ENCODE measurements at places on chromosomes 13 and 19.

- no peak for DNase-seq
Measured at GRCh38 chr19:31313291-31314030, 35.8 kb downstream of the TSHZ3 start.

DNA sequence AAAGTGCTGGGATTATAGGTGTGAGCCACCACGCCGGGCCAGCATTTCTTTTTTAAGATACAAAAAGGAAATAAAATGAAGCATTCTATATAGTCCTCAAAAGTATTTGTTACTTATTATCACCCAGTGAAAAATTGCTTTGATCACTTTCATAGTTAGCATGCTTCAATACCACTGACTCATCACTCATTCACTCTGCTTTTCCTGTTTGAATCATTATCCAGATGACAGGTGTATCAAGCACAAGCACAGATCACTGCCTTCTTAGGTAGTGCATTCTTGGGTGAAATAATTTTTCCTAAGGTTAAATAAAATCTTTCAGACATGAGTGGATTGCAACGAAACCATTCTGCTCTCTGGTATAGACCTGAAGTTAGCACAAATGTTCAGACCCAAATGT is 35.8 kb upstream of the SPART start:
- no peak for DNase-seq

DNA sequence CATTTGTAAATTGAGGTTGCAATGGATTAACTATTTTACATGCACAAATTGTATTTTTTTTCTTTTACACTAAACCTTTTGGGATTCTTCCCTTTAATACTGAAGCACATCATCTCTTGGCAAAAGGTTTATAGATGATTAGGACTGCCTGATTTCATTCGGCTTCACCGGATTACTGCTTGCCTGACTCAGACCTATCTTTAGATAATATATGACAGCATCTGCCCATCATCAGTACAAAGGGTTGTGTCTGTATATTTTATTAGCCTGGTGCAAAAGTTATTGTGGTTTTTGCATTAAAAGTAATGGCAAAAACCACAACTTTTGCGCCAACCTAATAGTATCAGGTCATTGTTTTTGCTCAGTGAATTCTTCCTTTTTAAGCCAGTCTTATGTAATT is 316.2 kb upstream of the HTR2A start:
- DNase-seq, result no peak

GRCh38 chr13:112447761-112448603 is 71.8 kb downstream of the SPACA7 start:
- no peak for DNase-seq

- no peak for DNase-seq
Measured at GRCh38 chr13:20145521-20145920, 15.3 kb downstream of the GJA3 start.

DNA sequence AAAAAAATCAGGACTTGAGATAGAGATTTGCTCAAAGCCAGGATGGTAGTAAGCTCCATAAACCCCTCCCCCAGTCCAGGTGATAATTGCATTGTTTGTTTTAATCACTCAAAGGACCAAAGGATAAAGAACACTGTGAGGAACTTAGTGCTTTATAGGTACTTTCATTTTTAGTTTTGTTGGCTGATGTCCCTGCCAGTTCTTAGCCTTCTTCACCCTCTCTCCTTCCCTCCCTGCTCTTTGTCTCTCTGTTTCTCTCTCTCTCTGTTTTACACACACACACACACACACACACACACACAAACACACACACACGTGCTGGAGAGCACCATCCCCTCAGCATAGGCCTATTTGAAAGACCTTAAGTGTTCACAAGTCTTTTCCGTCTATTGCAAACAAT is 5.2 kb downstream of the FRY start:
- DNase-seq, result no peak

GRCh38 chr13:102913914-102914313 is 68.1 kb downstream of the ERCC5 start:
- DNase-seq, result no peak

GRCh38 chr13:91904597-91904996 is 506.2 kb downstream of the GPC5 start:
- no peak for DNase-seq

- DNase-seq, result no peak
Measured at GRCh38 chr19:3098515-3099346, 4.6 kb downstream of the GNA11 start.

DNA sequence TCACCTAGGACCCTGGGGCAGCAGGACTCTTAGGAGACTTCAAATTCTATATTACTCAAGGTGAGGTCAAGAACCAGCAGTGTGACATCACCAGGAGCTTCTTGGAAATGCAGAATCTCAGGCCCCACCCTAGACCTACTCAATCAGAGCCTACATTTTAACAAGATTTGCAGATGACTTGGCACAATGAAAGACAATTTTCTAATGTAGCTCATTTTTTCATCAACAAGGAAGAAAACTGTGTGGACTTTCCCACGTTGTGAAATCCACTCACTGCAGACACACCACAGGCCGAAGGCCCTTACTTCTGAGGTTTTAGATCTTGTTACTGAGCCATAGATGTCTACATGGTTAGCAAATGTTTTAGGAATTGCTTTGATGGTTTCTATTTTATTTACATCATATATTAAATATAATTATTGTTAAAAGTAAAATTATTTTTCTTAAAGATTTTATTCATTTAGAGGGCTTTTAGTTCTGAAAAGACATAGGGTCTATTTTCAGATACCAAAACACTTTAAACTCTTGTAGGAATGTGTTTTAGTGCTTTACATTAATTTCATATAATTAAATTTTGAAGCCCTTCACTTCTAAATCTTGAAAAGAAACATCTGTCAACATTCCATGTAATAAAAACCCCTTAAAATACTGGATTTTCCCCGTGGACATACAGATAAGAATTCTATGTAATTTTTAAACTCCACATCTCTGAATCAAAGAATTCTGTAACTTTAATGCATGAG is 18.5 kb upstream of the STARD13 start:
- no peak for DNase-seq

GRCh38 chr19:38666663-38667511 is 19.4 kb downstream of the ACTN4 start:
- DNase-seq, result no peak

DNA sequence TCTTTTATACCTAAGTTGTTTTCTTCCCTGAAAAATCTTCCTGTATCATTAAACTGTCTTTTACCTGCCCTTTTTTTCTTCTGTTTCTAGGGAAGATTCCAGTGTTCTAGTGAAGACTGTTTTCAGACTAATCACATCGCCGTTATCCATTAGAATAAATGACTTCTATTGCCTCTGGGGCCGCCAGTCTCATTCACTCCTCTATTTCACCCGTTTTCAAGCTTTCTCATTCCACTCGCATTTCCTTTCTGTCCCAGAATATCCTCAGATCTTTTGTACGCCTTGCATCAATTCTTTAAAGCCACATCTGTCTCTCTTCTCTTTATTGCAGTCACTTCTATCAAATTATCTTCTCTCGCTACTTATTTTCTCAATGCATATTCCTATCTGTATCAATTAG is 1035.6 kb upstream of the MIR17HG start:
- no peak for DNase-seq

DNA sequence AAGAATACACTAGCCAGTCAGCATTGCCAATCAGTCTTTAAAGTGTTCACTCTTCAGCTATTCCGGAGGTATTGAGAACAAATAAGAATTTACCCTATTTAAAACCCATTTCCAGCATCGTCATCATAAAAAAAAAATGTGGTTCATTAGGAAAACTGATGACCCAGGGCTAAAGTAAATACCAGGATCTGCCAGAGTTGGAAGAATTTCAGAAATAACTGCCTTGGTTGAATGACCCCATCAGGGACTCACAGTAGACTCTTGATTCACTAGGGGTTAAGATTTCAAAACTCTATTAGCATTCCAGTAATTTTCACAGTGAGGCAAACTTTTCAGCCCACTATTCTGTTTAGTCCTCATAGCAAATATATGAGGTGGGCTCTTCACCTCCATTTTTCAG is 377.0 kb downstream of the ITGBL1 start:
- no peak for DNase-seq

GRCh38 chr13:52945348-52945747 is 83.3 kb upstream of the OLFM4 start:
- no peak for DNase-seq

DNA sequence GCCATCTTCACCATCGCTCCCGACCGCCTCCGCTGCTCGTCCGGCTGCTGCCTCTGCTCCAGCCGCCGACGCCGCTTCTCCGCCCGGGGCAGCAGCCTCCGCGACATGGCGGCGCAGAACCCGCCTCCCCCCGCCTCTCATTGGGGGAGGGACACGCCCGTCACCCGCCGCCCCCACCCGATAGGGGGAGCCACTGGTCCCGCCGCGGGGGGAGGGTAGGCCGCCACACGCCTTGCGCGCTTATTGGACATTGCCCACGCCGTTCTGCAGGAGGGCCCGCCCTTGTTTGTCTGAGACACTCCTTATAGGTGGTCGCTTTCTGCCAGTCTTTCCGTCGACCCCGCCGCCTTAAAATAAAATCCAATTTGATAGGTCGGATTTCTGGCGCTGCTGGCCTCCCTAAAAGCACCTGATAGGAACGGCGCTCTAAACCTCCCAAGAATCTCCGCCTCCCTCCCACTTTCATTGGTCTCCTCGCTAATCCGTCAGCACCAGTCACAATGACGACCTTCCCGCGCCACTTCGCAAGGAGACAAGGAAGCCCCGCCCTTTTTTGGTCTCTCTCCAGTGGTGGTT is at the start of gene HNRNPL:
HNRNPL (minus strand) TSS at position 127 of the 576 bp plus-strand sequence; CDS start at position 107, 20 bp downstream.
- DNase-seq, result peak; percentile 100
